ENCODE measurements at places on chromosomes 4 and X.

DNA sequence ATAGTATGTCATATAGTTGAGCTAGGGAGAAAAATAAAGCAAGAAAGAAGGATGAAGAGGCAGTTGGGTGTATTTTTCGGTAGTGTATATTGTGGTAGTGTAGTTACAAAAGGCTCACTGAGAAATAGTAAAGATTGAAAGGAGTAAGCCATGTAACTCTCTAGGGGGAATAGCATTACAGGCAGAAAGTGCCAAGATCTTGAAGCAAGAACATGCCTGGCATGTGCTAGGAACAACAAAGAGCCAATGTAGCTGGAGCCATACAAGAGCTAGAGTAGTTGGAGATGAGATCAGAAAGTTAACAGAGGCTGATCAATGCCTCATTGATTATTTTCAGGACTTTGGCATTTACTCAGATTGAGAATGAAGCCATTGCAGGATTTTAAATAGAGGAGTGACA lies 3.0 kb downstream of the ABCE1 start:
- DNase-seq: no peak

GRCh38 chrX:5775846-5776430 lies 452.7 kb downstream of the NLGN4X start:
- DNase-seq: no peak

- DNase-seq: no peak
Measured at GRCh38 chr4:155954118-155954685, 536 bp upstream of the CTSO start.

DNA sequence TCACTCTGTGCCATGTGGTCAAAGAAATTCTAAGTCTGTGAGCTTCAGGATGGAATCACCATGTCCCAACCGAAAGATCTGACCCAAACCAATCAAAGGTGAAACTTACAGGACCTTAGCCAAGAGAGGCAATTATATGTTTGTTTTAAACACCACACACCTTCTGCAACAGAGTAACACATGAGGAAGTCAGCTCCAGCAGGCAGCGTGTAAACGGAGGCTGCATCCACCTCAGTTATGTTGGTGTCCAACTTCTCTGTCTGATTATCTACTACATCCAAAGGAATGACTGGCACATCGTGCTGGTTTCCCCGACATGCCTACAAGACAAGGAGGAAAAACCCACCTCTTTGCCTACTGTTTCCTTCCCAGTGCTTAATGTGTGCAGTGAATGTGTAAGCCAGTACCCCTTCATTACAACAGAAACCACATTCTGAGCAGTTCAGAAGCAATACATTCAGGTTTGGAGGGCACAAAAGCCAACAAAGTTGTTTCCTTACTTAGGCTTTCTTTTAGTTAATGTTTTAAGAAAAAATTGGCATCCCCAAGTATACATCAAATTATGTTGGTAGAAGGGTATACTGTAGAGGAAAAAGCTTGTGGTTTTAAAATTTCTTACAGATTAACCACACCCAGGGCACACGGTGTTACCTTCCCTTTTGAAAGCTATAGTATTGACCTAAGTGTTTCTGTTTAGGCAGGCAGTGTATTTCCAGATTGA lies 12.4 kb downstream of the CASP6 start:
- DNase-seq: no peak

GRCh38 chr4:187934766-187935165 lies 60.8 kb upstream of the ZFP42 start:
- no peak for DNase-seq

- DNase-seq: no peak
Measured at GRCh38 chr4:152352622-152353116, 183.2 kb downstream of the FBXW7 start.

- DNase-seq: no peak
Measured at GRCh38 chr4:25590171-25590570, 65.5 kb upstream of the SLC34A2 start.

DNA sequence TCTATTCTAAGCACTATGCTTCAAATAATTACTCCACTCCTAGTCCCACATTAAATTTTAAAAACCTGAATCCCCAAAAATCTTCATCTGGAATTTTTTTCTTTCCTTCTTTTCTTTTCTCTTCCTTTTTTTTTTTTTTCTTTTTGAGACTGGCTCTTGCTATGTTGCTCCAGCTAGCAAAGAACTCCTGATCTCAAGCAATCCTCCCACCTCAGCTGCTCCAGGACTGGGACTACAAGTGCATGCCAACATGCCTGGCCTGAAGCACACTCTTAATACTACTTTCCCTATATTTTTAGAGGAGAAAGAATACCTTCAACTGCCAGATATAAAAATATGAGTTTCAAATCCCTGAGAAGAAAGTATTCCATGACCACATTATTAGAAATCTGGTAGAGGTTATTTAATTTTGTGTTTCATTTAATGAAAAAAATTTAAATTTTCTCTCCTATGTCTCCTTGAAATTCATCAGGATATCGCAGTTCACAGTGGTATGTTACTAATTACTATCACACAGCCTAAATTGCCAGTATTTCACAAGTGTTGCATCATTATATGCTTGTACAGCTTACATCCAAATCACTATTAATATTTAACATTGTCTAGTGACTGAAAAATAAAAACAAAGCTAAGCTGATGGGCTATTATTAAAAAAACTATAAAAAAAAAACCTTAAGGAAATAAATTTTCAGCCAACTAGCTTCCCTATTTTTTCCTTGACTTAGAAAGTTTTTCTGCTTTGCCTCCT lies 227.8 kb downstream of the NAF1 start:
- DNase-seq: no peak

- DNase-seq: no peak
Measured at GRCh38 chrX:107135049-107135964, 16.7 kb upstream of the RBM41 start.

GRCh38 chr4:52983563-52984303 lies 121.6 kb downstream of the RASL11B start:
- no peak for DNase-seq

GRCh38 chrX:138847930-138848329 lies 136.4 kb upstream of the FGF13 start:
- DNase-seq: no peak

- no peak for DNase-seq
Measured at GRCh38 chr4:86333236-86333635, 26.6 kb downstream of the MAPK10 start.

- no peak for DNase-seq
Measured at GRCh38 chr4:113336556-113336955, 287.1 kb downstream of the ANK2 start.

GRCh38 chrX:14676431-14676830 lies 147.1 kb downstream of the GLRA2 start:
- DNase-seq: no peak

DNA sequence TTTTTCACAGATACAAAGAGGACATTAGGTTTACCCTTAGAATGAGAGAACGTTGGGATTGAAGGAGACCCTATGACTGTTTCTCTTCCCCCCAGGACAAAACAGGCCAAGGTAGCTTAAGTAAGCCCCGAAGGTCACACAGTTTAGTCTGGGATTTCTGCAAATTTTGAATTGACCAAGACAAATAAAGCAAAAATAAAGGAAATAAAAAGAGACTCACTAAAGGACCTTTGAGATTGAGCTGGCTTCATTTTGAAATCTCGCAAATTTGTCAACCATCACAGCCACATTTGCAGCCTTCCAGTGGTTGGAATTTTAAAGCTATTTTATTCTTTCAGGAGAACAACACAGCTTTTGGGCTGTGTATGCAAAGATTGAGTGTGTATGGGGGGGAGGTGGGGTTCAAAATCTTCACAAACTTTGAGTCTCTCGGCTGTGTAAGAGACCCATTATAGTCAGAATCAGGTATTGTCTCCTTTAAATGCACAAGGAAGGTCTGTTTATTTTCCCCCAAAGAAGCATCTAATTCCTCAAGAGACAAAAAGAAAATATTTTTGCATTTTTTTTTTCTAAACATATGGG lies 4.2 kb downstream of the TMSB4X start:
- DNase-seq: no peak

DNA sequence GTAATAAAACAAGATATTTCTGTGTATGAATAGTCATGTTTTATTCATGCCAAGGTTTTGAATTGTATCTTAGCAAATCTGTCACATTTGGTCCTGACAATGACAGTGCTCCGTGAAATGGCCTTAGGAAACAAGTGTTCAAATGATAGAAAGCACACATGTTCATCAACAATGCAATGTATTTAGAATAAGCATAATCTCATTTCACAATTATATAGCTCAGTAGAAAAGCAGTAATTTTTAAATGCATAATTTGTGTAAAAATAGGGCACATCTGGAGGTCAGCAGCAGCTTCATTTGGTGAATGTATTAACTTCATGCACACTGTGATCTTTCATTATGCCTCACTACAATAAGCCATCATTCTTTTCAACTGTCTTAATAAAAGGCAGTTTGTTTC lies 380.4 kb downstream of the GPM6A start:
- DNase-seq: no peak

DNA sequence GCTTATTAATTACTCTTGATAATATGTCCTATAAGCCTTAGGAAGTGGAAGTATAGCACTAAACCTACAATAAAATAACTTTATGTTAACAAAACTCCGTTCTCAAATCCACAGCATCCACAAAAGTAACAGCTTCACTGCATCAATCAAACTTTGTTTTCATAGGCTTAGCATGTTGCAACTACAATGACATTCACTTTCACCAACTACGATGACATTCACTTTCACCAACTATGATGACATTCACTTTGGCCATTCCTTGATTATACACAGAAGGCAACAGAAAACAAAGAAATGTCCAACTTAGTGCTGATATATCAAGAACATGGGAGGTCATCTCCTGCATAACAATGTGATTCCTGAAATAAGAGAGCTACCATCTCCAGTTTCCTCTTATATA lies 44.3 kb downstream of the FBXL5 start:
- DNase-seq: no peak

- no peak for DNase-seq
Measured at GRCh38 chrX:45774961-45775360, 574.3 kb upstream of the DIPK2B start.

DNA sequence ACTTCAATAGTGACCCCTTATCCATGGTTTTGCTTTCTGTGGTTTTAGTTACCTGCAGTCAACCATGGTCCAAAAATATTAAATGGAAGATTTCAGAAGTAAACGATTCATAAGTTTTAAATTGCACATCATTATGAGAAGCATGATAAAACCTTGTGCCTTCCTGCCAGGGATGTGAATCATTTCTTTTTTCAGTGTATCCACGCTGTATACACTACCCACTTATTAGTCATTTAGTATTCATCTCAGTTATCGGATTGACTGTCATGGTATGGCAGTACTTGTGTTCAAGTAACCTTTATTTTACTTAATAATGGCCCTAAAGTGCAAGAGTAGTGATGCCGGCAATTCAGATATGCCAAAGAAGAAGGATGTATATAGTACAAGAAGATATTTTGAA lies 37.7 kb upstream of the TASL start:
- no peak for DNase-seq

- DNase-seq: no peak
Measured at GRCh38 chr4:184280591-184281071, 63.0 kb upstream of the ENPP6 start.

DNA sequence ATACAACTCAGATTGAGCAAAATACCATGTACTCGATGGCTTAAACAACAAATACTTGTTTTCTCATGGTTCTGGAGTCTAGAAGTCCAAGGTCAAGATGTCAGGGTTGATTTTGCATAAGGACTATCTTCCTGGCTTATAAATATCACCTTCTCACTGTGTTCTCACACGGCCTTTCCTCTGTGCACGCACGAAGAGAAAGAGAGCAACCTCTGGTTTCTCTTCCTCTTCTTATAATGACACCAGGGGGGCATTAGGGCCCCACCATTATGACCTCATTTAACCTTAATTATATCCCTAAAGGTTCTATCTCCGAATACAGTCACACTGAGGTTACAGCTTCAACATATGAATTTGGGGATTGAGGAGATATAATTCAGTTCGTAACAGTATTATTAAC lies 504.0 kb downstream of the MAGEE1 start:
- DNase-seq: no peak

DNA sequence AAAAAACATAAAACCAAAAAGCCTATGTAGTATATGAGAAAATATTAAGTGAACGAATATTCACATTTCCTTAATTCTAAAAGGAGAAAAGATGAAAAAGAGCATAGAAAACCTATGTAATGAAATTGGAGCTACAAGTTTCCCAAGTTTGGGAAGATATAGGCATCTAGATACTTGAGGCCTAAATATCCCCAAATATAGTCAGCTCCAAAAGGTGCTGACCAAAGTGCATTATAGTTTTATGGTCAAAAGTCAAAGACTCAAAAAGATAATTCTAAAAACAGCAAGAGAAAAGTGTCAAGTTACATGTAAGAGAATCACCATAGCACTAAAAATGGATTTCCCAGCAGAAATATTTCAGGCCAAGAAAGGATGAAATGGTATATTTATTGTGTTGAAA lies 673.7 kb upstream of the GRID2 start:
- no peak for DNase-seq

- no peak for DNase-seq
Measured at GRCh38 chr4:180790471-180790870, 1452.7 kb upstream of the TENM3 start.

DNA sequence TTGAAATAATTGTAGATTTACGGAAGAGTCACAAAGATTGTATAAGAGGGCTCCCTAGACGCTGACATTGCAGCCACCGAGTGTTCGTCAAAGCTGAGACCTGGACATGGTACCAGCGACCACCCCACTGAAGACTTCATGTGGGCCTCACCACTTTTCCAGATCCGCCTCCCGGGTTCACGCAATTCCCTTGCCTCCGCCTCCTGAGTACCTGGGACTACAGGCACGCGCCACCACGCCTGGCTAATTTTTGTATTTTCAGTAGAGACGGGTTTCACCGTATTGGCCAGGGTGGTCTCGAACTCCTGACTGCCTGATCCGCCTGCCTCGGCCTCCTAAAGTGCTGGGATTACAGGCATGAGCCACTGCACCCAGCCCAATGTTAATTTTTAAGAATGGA lies 29.7 kb downstream of the CPLX1 start:
- no peak for DNase-seq

DNA sequence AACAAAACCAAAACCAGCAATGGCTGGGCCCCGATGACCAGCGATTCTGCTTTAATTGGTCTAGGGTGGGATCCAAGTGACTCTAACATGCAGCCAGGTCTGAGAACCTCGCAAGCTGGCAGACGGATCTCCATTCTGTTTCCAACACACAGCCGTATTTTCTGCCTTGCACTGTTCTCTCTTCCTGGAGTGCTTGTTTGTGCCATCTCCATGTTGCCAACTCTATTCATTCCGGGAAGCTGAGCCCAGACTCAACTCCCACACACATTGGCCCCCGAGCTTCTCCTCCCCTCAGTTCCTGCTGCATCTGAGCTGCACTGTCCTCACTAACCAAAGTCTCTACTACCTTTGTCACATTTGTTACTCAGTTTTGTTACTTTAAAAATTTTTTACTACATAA lies 35.6 kb downstream of the GEMIN8 start:
- no peak for DNase-seq

DNA sequence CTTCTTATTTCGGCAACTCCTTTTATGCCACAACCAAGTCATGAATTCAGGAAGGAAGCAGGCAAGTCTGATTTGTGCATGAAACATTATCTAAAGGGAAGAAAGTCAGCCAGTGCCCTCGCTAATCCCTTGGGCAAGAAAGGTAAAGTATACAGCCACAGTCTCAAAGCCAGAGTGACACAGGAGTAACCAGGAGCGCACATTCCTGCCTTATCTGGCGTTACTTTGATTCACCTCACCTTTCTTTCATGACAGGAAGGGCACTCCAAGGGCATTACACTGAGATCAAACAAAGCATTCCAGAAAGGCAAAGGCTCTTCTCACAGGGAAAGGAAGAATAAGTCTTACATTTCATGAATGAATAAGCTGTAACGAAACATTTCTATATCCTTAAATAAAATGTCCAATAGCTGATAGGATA lies 38.8 kb downstream of the FAT1 start:
- no peak for DNase-seq

GRCh38 chr4:24102621-24103020 lies 212.8 kb upstream of the PPARGC1A start:
- no peak for DNase-seq

Measured in esophagus squamous epithelium (tissue), 5 donors.